NCI-H1092 (cell line): ENCODE measurements at places on chromosomes 3 and 15.

GRCh38 chr3:197926418-197926817 is 23.6 kb upstream of the RPL35A start:
- DNase-seq = no peak

DNA sequence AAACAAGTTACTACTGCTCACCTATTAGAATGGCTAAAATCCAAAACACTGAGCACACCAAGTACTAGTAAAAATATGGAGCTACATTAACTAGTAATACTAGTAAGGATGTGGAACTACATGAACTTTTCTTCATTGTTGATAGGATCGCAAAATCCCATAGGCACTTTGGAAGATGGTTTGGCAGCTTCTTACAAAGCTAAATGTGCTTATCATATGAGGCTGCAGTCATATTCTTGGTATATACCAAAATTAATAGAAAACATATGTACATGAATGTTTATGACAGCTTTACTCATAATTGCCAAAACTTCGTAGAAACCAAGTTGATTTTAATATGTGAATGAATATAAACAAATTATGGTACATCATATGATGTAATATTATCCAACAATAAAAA is 366.8 kb upstream of the KCNMB2 start:
- no peak for DNase-seq

DNA sequence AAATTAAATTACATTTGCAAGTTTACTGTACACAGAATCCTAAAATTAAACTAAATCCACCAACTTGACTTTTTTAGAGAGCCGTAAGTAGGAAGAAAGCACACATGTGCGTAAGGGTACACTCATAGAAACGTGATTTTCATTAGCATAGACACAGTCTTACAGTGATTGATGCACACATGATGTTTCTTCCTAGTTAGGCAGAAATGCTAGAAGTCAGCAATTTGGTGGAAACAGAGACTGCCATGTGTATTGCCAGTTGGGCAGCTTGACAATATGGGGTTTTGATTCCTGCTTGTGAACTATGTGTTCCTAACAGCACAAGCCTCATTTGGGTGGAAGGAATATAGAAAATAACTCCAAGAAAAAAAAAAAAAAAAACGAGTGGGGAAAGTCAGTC is 878.5 kb downstream of the ROBO1 start:
- DNase-seq = no peak

DNA sequence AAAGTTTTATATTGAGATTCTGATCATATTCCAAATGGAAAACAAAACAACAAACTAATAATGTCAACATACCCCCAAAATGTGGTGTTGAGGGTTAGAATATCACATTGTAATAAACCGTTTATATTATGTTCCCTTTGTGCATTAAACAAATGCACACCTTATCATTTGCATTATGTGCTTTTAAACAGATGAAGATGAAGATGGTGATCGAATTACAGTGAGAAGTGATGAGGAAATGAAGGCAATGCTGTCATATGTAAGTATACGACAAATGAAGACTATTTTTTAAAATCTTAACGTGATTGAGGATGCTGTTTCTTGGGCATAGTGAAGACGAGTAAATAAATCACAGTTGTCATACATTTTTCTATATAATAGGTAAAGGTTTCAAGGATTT is 20.6 kb downstream of the MAP2K5 start:
- no peak for DNase-seq

DNA sequence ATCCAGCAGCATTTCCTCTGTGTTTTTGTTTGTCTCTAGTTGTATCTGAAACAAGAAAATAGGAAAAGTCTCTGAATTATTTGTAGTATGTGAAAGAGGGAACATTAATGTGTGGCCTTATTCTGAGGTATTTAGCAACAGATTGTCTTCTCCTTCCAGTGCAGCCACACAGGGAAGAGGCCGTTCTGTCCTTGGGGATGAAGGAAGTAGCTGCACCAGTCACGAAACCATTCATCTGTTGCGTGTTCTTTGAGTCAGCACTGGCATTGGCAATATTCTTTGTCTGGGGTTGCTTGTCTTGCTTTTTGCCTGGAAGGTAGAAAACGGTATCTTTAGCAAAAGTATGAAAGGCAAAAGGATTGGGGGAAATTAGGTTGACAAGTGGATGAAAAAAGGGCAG is 91.6 kb downstream of the CDIN1 start:
- DNase-seq = no peak

GRCh38 chr3:111864821-111865656 is 6.0 kb downstream of the PHLDB2 start:
- no peak for DNase-seq

DNA sequence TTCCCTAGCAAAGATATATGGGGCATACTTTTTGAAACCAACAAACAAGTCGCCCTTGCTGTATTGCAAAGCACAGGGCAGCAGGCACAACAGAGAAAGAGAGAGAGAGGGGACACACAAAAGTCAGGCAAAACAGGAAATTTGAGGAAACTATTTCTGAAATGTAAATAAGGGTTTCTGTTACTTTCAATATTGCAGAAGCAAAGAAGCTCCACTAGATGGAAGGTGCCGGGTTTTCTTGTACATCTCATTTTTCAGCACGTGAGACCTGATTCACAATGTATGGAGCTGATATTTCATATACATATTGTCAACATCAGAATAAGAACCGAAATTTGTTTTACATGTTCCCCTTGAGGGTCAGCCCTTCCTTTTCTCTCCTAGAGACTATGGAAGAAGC is 127.4 kb downstream of the FOXP1 start:
- no peak for DNase-seq
